ENCODE measurements at places on chromosomes 12 and 14. TPM values are rescaled to one million over a fixed set of nuclear protein-coding genes. Genes with fewer than 3 reads are reported as not detected.

The MAX gene
- 68.3 TPM for total RNA-seq

The SLC25A47 gene
- not detected for total RNA-seq

- no peak for DNase-seq
Measured at GRCh38 chr14:104792945-104793702, 2.4 kb downstream of the AKT1 start.

- DNase-seq: no peak
Measured at GRCh38 chr14:104221636-104222369, 83.4 kb downstream of the KIF26A start.

The IFNG gene
- not detected for total RNA-seq

GRCh38 chr12:59304077-59304721 is 291.6 kb upstream of the SLC16A7 start:
- DNase-seq: no peak

DNA sequence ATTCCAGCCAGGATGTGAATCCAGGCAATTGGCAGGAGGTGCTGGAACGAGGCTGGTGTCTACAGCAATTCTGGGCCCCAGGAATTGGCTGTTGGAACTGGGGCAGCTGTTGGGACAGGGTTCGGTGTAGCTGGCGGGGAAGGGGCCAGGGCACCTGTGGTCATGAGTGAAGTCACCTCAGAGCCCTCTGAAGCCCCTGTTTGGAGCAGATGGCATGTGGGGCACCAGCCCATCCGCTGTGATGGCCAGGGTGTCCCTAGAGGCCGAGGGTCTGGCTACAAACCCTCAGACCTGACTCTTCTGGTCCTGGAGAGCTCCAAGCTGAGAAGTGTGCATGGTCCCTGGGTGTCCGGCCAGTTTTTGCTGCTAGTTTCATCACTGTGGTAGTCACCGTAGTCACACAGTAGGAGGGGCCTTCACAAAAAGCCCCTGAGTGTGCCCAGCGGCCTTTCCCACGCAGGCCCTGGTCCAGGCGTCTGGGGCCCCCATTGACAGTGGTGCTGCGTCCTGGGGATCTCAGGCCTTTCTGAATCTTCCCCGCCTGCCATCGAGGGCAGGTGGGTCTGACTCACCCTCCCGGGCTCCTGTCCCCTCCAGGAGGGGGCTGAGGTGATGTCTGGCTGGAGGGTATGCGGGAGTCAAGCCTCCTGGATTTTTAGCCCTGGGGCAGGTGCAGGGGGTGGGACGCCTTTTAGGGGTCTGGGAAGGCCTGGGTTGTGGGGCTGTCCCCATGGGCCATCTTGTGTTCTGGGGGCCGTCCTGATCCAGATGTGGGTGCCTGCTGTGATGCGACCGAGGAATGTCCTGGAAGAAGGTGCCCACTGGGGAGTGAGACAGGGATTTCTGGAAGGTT is 368.0 kb downstream of the TMEM121 start:
- DNase-seq: no peak

The SDS gene
- total RNA-seq: not detected
